Activated CD4-positive, alpha-beta T cell treated with anti-CD3 and anti-CD28 coated beads for 4 hours (primary cell): ENCODE measurements at places on chromosomes 5 and 9.
A peak's percentile ranks its signal among the peaks of the same experiment; 100 is the strongest.

DNA sequence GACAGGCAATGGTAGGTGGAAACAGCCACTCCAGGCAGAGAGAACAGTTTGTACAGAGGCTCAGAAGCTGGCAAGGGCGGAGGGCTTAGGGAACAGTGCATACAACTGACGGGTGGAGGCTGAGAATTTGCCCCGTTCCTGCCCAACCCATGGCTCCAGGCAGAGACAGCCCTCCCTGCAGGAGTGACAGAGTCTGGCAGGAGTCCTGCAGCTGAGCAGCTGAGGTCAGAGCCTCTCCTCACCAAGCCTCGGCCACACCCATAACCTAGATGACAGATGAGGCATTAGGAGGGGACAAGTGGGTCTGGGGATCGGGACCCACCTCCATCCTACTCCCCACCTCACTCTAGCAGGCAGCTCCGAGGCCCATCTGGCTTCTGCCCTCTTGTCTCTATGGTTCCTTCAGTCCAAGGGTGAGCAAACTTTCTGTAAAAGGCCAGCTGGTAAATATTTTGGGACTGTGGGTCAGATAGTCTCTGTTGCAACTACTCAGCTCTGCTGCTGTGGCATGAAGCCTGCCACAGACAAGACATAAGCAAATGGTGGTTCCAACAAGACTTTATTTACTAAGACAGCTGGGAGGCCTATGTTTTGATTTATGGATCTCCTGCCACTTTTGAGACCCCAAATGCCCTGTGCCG is 83.7 kb downstream of the SH3TC2 start:
- DNase-seq = no peak

DNA sequence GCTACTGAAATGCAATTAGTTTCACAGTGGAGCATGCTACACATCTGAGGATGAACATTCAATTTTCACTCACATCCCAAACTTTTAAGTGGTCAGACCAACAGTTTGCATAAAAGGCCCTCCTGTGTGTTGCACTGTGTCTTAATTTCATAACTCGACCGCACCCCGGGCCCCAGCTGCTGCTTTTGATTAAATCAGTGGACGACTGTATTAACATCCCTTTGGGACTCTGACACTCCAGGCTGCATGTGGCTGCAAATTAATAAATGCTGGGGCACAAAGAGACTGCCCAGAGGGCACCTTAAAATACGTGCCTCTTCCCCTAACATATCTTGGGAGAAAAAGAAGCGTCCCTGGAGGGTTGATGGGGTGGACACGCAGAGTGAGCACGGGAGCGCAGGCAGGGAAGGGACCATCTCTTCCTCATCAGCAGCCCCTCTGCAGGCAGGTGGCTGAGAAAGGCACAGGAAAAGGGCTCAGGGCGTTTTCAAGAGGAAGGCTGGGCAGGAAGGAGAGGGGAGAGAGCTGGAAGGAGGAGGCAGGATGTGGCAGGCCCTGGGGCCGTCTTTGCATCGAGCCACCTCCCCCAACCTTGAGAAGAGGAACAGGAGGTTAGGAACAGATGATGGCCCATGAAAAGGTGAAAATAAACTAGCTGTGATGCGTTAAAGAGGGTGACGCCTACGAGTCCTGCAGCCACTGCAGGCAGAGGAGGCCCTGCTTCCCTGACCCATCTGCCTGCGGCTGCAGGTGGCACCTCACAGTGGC is 18.6 kb downstream of the MED10 start:
- DNase-seq = no peak

- DNase-seq = no peak
Measured at GRCh38 chr5:71452876-71453275, 2.6 kb upstream of the BDP1 start.

DNA sequence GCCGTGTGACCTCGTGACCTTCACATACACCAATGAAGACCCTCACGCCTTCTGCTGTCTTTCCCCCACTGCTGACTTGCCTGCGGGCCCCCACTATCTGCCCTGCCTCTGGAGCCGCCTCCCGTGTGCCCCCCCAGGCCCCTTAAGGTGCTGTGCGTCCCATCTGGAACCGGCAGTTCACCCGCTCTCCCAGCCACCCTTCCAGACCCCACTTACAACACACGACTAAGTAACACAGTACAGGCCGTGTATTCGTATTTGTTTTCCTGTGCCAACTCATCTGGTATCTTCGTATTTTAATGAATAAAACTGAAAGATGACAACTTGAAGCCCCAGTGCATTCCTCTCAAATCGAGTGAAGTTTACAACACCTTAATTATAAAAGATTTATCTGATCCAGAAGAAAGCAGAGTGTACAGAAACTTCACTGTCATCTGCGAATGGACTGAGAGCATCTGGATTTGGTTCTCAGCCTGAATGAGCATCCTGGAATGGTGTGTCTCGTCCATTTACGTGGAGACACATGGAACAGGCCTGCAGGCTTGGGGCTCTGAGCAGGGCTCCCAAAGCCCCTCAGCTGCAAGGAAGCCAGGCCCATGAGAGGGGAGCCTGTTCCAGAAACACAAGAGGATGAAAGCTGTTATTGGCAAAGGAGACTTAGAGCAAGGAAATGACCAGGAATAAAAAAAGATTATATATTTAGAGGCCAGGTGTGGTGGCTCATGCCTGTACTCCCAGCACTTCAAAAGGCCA is 21.9 kb upstream of the TERT start:
- DNase-seq = no peak

DNA sequence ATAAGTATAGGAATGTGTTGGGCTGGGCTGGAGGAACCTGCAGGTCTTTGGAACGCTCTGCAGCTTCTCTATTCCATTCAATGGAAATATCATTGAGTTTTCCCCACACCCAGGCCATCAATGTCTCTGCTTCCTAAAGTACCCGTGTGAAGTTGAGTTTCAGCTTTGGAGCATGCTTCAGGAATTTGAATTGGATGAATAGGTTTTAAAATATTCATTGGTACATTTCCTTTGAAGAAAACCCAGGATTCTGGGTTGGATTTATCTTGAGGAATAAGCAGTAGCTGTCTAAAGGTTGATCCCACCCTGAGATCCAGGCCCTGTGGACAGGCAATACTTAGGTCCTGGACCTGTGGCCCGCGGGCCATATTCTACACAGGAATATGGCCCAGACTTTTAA is 37.3 kb downstream of the INSYN2B start:
- DNase-seq = no peak

DNA sequence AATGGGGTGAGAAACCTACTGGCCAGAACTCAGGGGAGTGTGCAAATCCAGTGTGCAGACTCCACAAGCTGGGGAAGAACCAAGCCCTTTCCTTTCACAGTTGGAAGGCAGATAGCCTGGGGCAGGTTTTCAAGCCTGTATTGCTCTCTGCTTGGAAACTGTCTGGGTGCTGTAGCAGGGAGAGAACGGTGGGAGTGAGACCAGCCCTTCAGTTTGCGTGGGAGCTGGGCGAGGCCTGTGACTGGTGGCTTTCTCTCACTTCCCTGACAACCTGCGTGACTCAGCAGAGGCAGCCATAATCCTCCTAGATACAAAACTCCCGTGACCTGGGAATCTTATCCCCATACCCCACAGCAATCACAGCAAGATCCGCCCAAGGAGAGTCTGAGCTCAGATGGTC is 44.9 kb upstream of the SNCAIP start:
- no peak for DNase-seq

- DNase-seq = no peak
Measured at GRCh38 chr9:89638893-89639292, 34.1 kb downstream of the GADD45G start.

- DNase-seq = no peak
Measured at GRCh38 chr5:149802809-149803552, 72.9 kb downstream of the PPARGC1B start.

DNA sequence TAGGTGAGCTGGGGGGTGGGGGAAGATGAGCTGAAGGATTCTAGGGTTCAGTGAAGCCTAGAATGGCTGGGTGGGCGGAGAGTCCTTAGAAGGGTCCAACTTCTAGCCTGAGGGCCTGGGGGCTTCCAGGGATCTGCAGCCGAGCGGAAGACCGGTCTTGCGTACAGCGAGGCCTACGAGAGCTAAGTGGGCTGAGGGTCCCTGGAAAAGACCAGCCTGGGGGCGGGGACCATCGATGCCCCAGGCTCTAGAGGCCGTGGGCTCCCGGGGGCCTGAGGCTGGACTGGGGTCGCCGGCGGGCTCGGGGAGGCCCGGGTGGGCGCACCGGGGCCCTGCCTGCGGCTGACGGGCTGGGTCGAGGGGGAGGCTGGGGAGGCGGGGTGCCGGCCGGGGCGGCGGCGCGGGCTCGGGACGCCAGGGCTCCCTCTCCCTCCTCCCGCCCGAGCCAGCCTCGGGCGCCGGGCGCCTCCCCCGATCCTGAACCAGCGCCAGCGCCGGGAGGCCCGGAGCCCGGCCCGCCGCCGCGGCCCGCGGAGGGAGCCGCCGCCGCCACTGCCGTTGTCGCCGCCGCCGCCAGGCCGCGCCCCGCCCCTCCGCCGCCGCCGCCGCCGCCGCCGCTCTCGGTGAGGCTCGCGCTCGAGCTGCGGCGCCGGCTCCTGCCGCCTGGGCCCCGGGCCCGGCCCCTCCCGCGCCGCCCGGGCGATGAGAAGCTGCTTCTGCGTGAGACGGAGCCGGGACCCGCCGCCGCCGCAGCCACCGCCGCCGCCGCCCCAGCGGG is at the start of gene MVB12B:
MVB12B (plus strand) TSS at position 602 of the 778 bp plus-strand sequence; CDS start at position 703, 101 bp downstream.
- peak; percentile 36 for DNase-seq

DNA sequence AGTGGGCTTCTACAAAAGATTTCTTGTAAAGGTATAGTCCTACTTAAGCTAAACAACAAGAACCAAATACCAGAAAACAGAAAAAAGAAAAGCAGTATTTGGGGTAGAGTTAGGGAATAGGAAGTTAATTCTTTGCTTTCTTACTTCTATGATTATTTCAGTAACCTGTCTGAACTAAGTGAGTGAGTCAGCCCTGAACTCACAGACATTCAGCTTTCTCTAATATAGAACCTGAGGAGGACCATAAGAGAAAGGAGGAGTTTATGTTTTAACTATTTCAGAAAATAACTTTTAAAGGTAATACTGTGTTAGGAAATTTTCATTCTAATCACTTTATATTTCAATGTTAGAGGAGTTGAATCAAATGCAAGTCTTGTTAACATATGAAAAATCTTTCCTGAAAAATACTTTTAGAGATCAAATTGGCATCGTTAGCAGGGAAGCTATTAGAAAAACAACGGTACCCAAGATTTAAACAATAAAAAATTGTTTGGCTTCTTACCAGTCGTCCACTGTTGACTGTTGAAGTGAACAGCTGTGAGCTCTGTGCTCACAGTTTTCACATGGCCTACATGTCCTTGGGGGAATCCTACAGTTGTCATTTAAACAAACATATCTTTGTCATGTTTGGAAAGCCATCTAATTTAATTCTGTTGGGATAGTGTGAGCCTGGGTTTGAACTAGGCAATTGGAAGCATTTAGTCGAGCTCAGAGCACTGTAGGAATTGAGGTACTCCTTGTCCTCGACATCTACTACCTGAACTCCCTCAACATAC is 19.9 kb upstream of the ZFAND5 start:
- no peak for DNase-seq

- no peak for DNase-seq
Measured at GRCh38 chr5:96340357-96340756, 92.7 kb downstream of the PCSK1 start.

DNA sequence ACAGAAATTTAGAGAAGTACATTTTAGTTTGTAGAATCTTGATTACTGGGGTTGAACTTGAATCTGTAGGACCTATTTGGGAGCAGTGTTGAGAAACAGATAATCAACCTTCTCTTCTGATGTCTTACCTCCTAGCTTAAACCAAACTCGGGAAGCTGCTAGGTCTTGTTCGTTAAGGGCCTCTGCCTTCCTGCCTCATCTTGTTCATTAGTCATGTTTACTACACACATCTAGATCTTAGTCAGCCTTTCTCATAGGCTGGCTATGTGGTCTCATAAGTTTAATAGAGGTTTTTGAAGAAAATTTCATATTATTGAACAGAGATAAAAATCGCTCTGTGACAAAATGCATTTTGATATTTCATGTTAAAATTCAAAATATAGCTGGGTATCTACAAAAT is 331.0 kb upstream of the EDIL3 start:
- no peak for DNase-seq

- DNase-seq = no peak
Measured at GRCh38 chr5:74866596-74867162, 492 bp upstream of the FAM169A start.

DNA sequence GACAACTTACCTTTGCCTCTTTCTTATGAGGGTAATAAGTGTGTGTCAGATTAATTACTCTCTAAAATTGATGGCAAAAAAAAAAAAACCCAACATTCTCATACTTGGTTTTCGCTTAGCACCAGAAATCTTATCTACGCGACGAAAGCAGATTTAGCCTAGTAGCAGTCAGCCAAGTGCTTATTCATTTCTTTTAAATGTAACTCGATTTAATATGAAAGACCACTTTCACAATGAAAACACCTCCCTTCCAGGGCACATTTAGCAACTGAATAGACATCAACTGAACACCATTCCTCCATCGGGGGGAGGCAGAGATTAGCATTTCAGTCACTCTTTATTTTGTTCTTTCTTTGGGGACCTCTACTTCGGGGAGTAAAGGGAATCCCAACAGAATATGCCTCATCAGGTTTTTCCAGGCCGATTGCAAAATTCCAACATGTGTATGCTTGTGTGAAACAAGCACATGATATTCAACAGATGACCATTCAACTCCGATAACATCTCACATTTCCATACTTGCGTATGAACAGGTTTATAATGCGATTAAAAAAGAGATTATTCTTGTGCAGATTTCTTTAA is 124.1 kb upstream of the RETREG1 start:
- no peak for DNase-seq

DNA sequence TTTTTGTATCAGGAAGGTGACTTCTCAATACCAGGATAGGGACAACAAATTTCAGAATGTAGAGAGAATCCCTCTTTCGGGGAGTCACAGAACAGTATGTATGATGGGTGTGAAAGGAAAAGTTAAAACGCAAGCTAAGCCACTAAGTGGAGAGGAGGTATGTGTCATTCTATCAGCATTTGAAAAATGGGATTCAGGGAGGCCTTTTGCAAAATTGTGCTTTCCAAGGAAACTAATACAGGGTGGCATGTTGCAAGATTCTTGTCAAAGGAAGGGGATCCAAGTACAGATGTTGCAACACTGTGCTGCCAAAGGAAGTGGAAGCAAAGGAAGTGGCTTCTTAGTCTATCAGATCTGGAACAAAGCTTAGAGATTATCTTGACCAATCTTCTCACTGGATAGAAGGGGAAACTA is 12.6 kb upstream of the TNIP1 start:
- DNase-seq = no peak

- no peak for DNase-seq
Measured at GRCh38 chr5:132132138-132132537, 58.5 kb downstream of the CSF2 start.

GRCh38 chr5:18533137-18533536 is 898.9 kb downstream of the TAF11L14 start:
- no peak for DNase-seq

DNA sequence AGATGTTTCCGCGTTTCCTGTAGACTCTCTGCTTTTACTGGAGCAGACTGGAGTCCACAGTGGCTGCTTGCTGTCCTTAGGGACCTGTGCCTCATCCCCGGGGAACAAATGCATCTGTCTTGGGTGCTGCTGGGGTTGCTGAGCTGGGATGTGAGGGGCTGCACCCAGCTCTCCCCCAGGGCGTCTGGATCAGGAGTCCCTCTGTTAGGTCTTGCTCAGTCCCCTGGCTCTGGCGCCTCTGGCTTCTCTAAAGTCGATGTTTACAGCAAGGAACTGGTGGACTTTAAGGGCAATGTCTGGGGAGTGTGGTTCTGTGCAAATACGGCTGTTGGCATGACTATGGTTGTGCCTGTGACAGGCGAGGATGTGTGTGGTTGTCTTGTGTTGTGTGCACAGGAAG is 91.4 kb downstream of the CACNA1B start:
- DNase-seq = no peak
